ENCODE measurements at places on chromosomes 13 and 19. TPM values are rescaled to one million over a fixed set of nuclear protein-coding genes. Genes with fewer than 3 reads are reported as not detected.

DNA sequence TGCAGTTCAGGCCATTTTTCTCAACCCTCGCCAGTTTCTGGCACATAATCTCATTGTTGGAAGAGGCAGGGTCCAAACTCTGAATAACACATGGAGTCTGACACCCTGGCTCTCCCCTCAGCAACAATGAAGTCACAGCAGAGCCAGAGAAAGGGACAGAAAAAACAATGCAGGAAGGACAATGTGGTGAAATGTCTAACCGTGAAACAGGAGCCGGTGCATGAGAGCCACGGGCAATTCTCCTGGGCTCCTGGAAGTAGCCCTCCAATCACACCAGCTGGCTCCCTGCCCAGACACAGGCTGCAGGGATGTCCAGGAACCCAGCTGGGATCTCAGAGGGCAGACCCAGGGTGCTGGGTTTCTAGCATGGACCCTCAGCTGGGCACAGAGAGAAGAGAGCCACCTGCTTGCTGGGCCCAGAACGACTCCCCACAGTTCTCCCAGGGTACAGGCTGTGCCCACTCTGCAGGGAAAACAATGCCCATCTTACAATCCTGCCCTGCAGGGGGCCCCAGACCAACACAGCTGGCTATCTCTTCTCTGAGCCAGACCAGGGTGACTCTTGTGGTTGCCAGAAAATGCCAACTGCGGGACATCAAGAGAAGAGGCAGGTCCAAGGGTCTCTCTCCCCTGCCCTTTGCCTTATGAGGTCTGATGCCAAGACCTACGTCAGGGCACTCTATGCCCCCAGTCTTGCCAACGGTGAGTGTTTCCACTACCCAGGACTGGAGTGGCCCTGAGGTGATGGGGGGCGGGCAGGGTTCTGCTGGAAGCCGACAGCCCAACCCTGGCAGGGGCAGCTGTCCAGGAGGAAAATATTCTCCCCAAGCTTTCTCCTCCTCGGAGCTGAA lies 64.5 kb downstream of the CEBPG start:
- peak; percentile 10 for DNase-seq

DNA sequence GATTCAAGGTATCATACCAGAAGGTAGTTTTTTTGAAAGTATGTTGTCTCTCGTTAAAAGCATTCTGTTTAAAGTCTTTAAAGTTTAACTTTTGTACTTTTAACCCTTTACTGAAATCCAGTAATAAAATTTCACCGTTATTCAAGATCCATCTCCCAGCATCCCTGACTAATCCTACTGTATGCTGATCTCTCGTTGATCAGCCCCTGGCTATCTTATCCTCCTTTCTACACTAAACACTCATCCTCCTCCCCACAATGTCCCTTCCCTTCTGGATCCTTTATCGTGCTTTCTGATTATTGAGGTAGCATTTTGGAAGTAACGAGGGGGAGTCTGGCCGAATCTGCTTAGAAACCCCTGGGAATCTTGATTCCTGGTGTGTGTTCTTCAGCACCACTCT lies 1.3 kb downstream of the TPP2 start:
- DNase-seq: peak; percentile 6

DNA sequence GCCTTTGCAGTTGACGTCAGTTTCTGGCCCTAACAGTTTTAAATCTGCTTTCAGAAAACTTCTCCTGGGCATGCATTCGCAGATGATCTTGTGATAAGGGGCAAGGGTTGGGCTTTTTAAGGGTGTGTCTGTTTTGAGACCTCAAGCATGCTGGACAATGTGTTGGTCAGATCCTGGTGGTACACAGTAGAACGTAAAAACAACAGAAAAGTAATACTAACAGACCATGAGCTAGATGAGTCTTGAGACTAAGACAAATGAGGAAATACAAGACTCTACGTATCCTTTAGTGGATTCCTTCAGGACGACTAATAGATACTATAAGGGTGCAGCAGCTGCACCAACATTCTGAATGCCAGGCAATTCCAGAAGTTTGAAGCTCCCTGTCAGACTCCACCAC lies 237.6 kb downstream of the DNAJC15 start:
- peak; percentile 90 for DNase-seq

DNA sequence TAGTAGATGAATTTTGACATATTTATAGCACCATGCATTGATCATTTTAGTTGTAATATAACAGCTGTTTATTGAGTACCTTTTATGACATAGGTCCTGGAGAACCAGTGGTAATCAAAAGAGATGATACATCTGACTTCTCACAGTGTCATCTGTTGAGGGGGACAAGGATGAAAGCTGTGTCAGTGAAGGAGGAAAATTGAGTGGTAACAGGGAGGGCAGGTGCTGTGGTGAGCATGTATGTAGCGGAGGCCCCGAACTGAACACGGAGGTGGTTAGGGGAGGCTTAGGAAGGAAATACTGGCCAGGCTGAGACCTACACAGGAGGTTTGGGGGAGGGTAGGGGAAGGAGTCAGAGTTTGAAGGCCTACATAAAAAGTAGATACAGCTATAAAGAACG lies 199.7 kb downstream of the GGACT start:
- no peak for DNase-seq

GRCh38 chr13:70424928-70425327 lies 316.7 kb upstream of the KLHL1 start:
- no peak for DNase-seq

DNA sequence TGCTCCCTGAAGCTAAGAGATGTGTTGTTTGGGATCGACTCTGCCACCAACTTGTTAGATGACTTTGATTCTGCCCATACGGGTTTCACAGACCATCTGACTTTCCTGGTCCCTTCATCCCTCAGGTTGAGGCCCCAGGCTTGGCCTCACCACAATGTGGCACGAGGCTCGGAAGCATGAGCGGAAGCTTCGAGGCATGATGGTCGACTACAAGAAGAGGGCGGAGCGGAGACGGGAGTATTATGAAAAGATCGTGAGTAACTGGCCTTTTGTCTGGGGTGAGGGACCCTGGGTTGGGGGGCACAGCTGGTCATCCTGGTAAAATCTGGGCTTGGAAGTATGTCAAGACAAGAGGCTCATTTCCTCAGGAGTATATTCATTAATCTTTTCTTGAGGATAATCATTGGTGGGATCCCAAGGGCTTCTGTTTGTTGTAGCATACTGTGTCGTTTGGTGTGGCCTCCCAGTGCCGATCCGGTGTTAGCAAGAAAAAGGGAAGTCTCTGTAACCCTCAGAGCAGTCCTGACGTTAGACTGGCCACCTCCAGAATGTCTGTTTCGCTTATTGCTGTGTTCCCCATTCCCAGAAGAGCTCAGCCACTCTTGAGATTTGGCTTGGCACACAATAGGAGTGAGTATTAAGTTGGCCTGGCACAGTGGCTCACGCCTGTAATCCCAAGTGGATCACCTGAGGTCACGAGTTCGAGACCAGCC lies 1.4 kb downstream of the CLASRP start:
- no peak for DNase-seq

- DNase-seq: no peak
These were observed 379 bp downstream of the LRP3 start for GRCh38 chr19:33194532-33194885.

- no peak for DNase-seq
These were observed 5.3 kb downstream of the KANK3 start for GRCh38 chr19:8337728-8338127.

DNA sequence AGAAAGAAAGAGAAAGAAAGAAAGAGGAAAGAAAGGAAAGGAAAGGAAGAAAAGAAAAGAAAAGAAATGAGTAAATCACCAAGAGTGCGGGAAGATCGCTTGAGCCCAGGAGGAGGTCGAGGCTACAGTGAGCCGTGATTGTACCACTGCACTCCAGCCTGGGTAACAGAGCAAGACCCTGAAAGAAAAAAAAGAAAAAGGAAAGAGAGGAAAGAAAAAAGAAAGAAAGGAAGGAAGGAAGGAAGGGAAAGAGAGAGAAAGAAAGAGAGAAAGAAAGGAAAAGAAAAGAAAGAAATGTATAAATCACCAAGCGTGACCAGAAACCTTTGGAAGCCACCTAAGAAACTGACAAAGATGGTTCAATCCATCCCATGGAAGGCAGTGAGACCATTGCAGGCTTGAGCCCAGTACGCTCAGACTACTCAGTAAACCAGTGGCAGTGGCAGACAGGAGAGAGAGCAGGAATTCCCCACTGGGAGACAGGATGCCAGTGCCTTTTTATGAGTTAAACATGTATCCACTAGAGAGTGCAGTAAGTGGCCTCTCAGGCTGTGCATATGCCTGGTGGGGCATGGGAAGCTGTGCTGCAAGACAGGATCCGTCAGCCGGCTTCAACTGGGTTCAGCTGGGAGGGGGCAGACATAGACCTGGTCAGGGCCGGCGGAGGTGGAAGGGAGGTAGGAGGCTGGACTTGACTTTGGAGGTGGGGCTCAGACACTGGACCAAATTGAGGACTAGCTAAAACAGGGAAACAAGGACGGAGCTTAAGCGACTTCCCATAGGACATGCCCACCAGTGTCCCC lies 4.8 kb downstream of the GPR42 start:
- DNase-seq: no peak

DNA sequence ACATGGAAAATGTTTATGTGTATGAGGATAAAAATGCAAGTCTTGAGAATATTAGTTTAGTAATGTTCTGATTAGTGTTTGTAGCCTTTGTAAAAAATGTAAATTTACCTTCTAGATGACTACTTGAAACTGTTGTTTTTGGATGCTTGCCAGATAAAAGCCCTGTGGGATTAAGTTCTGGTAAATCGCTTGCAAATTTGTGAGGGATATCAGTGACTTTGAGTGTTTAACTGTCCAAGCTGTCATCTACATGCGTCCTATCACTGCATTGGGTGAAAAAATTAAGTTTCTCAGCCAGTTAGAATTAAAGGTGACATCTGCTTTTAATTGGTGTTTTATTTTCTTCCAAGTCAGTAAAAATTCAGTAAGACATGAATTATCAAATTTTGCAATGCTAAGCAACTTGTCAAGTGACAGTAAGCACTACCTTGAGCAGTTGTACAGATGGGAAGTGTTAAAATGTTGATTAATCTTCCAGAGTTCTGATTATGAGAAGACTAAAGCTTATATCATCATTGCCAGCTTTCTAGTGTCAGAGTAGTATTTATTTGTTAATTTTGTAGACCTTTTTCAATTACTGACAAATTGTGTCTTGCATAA lies 88.0 kb downstream of the PCCA start:
- peak; percentile 54 for DNase-seq

DNA sequence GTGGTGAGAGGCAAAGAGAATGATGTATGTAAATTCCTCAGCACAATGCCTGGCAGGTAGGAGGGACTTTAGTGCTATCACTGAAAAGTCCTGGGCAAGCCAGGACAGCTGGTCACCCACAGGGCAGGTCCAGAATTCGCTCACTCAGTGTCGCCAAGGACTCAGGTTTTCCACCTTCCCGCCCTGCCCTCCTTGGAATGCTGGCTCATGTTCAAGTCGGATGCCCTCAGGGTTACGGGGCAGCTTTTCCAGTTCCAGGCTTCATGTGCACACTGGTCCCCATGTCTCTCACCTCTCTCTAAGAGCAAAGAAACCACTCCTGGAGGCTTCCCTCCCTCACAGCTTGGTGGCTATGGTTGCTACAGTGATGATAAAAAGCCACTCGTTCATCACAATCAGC lies 24.8 kb upstream of the NAXD start:
- DNase-seq: no peak

GRCh38 chr13:24746618-24747247 lies 17.2 kb upstream of the RNF17 start:
- DNase-seq: no peak

- DNase-seq: no peak
These were observed 119.7 kb downstream of the ABCC4 start for GRCh38 chr13:95181586-95181985.

DNA sequence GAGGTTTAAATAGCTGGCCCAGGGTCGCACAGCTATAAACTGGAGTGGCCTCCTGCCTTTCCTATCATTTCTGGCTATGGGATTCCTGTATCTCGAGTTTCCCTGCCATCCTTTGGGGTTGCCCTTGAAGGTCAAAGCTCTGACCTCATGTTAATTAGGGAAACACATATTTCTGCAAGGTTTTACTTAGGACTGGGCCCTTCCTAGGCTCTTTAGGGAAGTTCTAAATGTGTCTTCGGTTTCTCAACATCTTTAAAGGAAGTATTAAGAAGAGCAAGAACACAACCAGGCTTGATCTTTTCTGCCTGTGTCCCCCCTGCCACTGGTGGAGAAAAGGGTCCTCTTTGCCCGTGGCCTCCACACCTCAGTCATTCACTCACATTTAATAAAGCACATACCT lies 10.8 kb downstream of the LCP1 start:
- DNase-seq: no peak

DNA sequence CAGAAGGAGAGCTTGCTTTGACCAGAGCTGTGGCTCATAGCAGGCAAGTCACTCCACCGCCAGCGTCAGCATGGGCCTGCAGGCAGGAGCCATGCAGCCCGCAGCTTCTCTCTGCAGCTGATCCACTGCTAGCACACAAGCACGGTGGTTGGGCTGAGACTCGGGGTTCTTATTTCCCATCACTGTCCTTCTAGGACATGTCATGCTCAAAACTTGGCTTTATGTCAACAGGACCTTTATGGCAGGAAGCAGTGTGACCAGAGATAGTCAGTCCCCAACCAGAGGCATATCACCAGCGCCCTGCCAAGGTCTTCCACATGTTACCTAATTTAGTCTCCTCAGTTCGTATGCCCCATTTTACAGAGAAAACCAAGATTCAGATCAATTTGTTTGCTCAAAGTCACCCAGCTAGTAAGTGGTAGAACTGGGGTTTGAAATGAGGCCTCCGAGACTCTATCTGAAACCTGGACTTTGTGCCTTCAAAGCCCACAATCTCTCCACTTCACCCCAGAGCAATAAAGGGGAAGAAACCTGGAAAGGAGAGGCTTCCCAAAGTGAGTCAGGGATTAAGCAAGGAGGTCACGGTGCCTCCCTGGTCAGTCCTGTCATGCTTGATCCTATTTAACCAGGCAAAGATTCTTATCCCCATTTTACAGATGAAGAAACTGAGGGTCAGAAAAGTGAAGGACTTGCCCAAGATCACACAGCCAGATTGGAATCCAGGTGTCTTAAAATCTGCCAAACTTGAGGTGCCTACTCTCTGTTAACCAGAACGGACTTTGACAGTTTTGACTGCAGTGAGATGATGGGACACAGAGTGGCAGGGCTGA lies 5.1 kb downstream of the TMEM272 start:
- DNase-seq: no peak

- DNase-seq: no peak
These were observed 72.6 kb downstream of the SIPA1L3 start for GRCh38 chr19:37979547-37980082.

- no peak for DNase-seq
These were observed 544.2 kb upstream of the KLF12 start for GRCh38 chr13:74678308-74678965.

DNA sequence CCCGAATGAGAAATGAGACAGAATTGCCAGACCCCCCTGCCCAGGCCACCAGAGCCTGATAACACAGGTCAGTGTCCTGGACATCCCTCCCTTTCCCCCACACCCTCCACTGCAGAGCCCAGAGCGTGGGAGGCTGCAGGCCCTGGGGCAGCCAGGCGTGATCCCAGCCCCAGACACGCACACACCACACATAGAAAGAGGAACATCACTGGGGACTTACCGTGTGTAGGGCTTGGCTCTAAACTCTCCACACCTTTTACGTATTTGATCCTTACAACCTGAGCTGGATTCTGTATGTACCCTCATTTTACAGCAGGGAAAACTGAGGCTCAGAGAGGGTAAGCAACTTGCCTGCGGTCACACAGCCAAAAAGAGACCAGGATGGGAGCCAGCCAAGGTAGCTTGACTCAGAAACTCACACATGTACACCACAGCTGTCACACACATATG lies 334 bp upstream of the ANGPTL6 start:
- no peak for DNase-seq

WDR87 gene
- not detected for polyA plus RNA-seq

FREM2 gene
- polyA plus RNA-seq: not detected

SPTBN4 gene
- polyA plus RNA-seq: 0.91 TPM

KIR2DL4 gene
- polyA plus RNA-seq: not detected

PCDH20 gene
- not detected for polyA plus RNA-seq

C5AR2 gene
- polyA plus RNA-seq: not detected
